ENCODE measurements at places on chromosomes 4 and X.
A peak's percentile ranks its signal among the peaks of the same experiment; 100 is the strongest.

GRCh38 chrX:79140731-79141130 is 3.8 kb upstream of the GPR174 start:
- peak; percentile 15 for DNase-seq

GRCh38 chr4:79212311-79212710 is 113.5 kb downstream of the NAA11 start:
- no peak for DNase-seq

DNA sequence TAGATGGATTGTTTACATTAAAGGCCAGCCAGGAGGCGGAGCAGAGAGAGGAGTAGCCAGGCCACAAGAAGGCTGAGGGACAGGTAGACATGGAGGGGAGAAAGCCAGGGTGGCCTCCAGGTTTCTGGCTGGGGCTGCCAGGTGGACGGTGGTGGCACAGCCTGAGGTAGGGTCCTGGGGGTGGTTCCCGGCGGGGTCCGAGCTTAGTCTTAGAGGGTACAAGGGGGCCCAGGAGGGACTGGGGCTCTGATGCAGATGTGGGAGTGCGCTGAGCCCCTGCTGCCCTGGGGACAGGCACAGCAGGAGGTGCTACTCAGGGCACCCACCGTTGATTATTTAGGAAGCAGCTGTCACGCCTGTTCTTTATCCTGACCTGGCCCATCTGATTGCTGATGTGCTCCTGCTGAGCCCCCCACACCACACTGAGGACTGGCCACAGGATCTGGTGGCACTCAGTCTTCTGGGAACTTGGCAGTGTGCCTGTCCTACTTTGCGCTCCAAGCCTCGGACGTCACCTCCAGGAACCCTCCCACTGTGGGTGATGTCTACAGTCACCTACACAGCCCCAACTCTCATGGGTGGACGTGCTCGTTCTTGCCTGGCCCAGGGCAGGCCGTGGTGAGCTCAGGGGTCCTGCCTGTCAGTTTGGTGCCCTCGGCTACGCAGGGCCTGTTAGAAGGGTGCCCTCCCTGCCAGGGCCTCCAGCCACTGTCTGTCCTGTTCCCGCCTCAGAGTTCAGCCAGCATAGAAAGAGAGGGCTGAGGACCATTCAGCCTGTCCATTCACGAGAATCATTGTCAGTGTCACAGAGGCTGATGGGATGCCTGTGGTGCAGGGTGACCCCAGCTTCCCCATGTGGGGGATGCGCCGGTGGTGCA is 12.0 kb downstream of the WFS1 start:
- DNase-seq, result no peak

DNA sequence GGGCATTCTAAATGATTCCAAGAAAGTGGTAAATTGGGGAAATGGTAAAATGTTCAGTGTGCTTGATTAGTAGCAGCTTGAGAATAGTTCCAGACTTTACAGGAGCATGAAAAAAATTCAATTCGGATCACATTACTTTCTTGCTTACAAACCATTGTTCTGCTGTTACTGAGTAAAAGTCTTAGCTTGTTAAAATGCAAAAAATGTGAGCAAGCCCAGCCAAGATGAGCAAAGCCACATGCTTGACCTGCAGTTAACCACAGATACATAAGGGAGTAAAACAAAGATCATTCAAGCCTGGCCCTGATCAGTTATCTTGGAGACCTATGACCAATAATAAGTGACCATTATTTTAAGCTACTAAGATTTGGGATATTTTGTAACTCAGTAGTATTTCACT is 562.9 kb upstream of the MAGEB2 start:
- no peak for DNase-seq

DNA sequence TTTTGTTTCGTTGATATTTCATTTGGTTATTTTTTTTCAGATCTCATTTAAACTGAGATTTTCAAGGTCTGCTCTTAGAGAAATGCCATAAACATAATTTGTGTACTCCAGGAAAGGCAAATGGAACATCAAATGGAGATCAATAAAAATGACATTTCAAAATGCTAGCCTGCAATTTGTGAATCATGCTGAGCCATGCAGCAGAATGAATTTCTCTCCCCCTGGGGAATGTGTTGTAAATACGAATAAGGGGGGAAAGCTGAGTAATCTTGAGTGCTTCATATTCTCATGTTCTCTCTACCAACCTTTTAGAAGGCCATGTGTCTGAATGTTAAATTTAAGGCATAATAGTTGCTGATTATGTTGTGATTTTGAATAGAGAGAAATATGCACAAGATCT is 7.8 kb downstream of the ZCCHC4 start:
- no peak for DNase-seq

DNA sequence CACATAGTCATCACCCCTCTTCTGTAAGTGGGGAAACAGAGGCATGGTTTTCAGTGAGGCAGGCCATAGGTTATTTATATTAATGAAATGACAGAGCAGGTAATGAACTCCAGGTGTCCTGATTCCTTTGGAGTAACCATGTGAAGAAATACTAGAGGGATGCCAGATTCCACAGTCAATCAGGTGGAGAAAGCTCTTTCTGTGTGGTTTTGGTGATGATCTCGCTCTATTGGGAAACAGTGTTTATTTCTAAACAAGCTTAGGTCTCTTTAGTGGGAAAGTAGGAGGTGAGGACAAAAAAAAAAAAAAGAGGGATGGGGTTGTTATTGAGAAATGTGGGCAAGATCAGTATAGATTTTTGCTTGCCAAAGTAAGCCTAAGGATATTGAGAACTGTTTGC is 12.2 kb downstream of the DOCK11 start:
- DNase-seq, result no peak

DNA sequence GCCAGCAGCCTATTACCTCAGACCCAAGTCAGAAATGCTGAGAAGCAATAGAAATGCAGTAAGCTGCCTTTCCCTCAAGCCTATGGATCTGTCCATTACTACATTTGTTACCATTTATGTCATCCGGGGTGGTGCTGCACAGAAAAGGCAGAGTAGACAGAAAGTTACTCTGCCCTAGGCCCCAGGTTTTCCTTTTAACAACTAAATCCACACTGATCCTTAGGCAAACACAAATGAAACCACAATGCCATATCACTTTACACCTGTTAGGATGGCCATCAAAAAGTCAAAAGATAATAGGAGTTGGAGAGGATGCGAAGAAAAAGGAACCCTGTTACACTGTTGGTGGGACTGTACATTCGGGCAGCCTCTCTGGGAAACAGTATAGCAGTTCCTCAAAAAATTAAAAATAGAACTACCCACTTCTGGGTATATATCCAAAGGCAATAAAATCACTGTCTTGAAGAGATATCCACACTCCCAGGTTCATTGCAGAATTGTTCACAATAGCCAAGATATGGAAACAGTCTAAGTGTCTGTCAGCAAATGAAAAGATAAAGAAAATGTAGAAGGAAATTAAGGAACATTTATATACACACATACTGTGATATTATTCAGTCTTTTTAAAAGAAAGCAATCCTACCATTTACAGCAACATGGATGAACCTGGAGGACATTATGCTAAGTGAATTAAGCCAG is 186.3 kb downstream of the NWD2 start:
- DNase-seq, result peak; percentile 82

DNA sequence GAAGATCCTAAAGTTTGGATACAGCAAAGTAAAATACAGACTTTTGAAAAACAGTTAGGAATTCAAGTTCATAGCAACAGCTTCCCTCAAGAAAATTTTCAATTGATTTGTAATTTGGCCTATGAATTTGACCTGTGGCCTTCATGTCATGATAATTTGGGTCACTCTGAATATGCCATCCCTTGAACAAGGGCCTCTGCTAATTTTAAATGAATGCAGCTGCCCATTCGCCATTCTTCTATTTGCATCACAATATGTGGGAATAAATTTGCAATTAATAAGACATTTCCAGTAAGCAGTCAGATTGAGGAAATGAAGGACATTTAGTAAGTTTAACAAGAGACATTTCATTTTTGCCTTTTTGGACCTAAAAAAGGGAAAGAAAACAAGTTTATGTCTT is 1.9 kb upstream of the REST start:
- no peak for DNase-seq

DNA sequence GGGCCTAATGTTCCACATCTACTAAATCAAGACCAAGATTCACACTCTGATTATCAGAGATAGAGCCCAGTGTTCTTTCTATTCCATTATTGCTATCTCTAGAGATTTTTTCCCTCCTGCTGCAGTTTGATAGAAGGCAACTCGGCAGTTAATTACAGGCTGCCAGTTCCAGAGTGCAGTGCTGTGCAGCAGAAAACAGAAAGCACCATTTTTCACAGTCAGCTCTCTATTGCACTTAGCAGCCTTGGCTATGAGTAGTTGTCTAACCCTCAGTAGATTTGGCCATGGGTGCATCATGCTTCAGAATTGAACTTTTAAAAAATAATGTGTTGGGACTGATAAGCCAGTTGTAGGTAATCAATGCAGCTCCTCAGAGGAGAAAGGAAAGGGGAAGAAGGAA is 295.3 kb downstream of the MID1IP1 start:
- no peak for DNase-seq

GRCh38 chr4:8378101-8378724 is 62.3 kb downstream of the ACOX3 start:
- DNase-seq, result no peak

- DNase-seq, result no peak
Observed at GRCh38 chrX:147675819-147676218, 235.9 kb upstream of the FMR1 start.

- DNase-seq, result no peak
Observed at GRCh38 chr4:82136161-82136801, 237.5 kb downstream of the HNRNPD start.

- DNase-seq, result no peak
Observed at GRCh38 chr4:53744446-53745160, 153.3 kb upstream of the LNX1 start.

DNA sequence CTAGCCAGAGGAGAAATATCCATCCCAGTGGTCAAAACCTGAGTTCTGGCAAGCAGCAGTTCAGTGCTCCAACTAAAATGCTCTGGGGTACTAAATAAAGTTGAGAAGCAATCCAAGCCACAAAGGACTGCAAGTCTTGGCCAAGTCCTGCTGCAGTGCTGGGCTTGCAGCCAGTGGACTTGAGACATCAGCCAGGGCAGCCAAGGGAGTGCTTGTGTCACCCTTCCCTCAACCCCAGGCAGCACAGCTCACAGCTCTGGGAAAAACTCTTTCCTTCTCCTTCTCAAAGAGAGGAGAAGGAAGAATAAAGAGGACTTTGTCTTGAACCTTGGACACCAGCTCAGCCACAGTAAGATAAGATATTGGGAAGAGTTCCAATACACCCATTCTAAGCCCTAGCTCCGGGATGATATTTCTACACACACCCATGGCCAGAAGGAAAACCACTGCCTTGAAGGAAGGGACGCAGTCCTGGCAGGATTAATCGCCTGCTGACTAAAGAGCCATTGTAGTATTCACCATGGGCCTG is 99.8 kb downstream of the PTCHD1 start:
- no peak for DNase-seq

- no peak for DNase-seq
Observed at GRCh38 chr4:113560579-113560978, 201.0 kb downstream of the CAMK2D start.

DNA sequence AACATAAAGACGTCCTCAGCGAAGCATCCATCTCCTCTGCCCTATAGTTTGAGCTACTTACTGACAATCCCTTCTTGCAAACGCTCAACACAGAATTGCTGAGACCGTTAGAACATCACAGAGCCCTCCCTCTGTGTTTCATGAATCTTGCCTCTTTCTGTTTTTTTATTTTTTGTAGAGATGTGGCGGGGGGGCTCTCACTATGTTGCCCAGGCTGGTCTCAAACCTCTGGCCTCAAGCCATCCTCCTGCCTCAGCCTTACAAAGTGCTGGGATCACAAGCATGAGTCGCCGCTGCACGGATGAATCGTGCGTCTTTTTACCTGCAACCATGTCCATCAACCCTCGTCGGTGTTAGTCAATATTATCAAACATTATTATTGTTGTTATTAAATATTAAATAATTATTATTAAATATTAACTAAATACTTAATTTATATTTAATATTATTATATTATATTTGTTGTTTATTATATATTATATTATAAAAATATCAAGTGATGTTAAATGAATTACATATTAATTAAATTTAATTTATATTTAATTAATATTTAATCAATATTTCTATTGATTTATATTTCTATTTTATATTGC is 200.7 kb downstream of the CRLF2 start:
- no peak for DNase-seq

DNA sequence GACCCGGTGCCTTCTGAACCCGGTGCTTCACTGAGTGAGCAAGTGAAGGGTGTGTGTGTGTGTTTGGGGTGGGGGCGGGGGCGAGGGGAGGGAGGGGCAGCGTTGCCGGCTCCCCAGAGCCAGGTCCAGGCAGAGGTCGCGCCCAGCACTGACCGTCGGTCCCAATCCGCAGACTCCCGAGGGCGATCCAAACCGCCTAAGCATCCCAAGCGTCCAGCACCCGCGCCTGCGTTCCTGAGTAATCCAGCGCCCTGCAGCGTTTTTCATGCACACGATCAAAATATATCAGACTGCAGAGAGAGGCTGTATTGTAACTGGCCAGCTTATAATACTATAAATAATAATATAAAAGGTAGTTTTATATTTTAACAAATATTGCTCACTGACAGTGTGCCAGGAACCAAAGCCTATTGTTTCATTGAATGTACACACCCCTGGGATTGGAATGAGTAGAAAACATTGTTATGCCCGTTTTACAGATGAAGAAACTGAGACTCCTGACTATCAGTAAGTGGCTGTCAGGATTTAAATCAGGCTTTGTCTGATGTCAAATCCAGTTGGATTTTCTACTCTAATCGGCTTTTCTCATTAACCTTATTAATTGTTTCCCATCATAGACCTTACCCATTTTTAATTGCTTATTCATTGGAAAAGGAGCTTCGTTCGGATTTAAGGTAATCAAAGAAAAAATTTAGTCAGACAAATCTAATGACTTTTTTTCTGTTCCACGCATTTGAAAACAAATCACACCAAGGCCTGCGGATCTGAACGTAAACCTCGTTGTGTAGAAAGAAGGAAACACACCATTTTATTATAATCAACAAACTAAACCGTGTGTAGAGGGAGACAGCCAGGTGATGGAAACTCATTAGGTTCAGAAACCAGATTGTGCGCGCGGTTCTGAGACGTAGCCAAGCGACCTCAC is 4.0 kb upstream of the NKX3-2 start:
- no peak for DNase-seq

DNA sequence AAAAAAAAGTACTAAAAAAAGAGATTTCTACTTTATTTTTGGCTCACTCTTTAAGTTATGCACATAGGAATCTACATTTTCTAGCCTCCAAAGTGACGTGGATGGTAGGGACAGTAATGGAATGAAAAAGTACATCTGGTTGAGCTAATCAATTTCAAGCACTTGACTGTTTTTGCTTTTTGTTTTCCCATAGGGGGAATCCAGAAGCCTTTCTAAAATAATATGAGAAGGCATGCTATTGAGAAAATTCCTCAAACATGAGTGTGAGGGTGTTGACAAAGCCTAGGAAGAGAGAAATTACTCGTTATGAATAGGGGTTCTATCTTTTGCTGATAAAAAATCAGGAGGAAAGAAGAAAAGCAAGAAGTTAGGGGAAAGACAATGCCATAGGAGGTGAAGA is 242.5 kb upstream of the PUDP start:
- DNase-seq, result no peak

DNA sequence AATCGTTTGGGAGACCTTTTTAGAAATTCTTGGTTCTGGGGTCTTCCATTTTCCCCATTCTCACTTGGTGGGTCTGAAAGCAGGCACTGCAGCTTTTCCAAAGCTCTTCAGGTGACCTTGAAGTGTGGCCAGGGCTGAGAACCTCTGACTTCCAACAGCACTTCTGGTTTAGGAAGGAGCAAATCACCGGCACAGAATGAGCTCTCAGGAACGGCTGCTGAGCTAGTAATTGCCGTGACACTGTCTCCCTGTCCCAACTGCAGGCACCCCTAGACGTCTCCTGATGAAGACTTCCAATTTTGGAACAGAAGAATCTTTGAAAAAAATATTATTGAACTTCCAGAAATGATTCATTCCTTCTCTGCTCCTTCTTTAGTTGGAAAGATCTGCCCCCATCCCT is 31.3 kb downstream of the CD38 start:
- no peak for DNase-seq
